ENCODE measurements at places on chromosomes 2 and 18.

GRCh38 chr2:220585241-220585640 lies 957.8 kb downstream of the SLC4A3 start:
- DNase-seq, result no peak

GRCh38 chr2:55780697-55781096 lies 87.1 kb upstream of the PNPT1 start:
- DNase-seq, result peak; percentile 35

- DNase-seq, result no peak
Observed at GRCh38 chr18:42187611-42188380, 232.8 kb downstream of the PIK3C3 start.

DNA sequence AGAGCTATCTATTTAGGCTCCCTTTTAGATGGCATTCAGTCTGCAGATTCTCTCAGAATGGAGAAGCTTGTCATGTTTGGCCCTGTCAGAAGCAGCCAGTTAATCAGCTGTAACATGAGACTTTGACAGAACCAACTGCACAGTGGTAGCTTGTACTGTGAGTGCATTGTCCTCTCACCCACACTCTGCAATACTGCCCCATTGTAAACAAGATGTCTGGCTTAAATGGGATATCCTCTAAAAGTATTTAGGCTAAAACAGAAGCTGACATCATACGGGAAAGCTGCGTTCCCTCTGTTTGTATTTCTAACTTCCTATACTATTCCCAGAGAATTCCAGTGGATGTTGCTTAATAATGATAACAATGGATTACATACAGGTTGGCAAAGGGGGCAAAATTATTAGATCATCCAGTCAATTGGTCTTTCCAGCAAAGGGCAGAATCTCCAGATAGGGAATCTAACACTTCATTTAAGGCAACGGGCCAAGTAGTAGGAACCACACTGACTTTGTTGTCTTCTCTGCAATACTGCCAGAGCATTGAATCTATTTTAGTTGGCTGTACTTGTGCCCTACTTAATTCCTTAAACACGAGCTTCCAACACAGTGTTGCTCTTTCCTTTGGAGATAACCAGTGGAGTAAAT lies 15.4 kb upstream of the STAT4 start:
- DNase-seq, result peak; percentile 76

DNA sequence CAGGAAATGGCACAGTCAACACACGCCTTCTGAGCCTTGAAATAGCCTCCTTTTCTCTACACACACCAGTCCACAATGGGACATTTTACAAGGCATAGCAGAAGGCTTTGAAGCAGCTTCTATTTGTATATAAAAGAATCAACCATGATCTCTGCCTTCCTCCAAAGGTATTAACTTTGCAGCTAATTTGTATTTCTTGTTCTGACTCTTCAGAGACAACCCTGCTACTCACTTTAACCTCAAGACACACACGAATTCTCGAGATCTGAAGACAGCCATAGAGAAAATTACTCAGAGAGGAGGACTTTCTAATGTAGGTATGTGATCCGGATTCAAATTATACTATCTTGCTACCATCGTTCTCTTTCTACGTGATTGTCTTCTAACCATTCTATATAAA lies 104.6 kb downstream of the VIT start:
- DNase-seq, result no peak

Measured in M059J (cell line).